ENCODE measurements at places on chromosomes 3 and 15.

DNA sequence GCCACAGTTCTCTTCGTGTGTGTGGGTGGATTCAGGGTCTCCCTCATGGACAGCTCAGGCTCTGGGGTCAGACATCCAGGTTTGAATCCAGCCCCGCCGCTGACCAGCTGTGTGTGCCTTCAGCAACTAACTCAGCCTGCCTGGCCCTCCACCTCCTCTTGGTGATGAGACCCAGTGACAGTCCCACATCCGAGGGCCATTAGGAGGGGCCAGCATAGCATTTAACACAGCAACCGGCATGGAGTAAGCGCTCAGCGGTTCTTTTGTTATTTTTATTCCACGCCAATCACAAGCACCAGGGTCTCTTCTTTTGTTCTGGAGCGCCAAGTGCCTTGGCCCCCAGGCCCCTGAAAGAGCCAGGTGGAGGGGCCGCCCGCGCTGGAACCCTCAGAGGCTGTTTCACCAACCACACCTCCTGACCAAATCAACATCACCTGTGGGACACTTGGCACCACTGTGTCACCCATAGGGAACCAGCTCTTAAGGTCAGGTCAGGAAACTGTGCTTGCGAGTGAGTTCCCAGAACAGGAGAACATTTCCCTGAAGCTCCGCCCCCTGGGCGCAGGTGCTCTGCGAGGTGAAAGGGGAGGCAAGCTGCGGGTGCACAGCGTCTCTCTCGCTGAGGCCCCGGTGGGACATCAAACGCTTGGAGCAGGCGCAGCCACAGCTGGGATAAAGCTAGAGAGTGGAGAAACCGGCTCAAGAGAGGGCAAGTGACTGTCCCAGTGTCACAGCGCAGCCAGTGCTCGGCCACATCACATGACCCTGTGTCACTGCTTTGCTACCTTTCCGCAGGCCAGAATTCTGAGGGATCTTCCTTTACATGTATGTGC lies 311.3 kb downstream of the UACA start:
- no peak for DNase-seq

- DNase-seq, result no peak
These were observed 118.3 kb upstream of the TRIM42 start for GRCh38 chr3:140559546-140559945.

DNA sequence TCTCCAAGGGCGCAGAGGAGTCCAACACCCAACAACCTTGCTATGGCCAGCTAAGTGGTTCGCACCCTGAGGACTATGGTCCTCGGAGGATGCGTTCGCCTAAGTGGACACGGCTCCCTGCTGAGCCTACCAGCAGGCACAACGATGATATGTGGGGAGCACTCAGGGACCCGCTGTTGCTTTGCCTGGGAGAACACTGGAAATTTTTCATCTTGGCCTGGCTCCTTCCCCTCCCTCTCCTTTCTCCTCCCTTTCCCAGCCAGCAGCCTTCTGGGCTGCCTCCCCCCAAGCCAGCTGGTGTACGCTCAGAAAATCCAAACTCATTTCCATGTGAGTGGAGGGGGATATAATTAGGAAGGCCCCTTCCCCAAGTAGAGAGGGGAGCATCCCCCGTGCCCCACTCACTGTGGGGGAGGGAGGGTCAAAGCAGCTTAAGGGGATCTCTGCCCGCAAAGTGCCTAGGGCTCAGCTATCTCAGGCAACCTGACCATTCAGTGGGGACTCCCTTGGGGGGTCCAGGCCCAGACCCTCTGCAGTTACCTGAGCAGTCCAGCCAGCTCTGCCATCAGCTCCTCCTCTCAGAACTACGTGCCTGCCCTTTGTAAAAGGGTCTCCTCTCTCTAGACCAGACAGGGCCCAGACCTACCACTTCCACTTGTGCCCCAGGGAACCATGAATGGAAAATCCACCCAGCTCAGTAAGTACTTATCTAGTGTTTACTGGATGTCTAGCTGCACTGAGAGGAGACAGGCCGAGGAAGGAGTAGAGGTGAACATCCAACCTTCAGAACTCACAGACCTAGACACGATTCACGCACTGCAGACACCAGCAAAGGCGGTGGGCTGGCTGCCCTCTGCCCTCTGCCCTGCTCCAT lies 742 bp upstream of the SEMA7A start:
- DNase-seq, result no peak

- no peak for DNase-seq
These were observed 43.0 kb upstream of the UTS2B start for GRCh38 chr3:191373327-191373726.

DNA sequence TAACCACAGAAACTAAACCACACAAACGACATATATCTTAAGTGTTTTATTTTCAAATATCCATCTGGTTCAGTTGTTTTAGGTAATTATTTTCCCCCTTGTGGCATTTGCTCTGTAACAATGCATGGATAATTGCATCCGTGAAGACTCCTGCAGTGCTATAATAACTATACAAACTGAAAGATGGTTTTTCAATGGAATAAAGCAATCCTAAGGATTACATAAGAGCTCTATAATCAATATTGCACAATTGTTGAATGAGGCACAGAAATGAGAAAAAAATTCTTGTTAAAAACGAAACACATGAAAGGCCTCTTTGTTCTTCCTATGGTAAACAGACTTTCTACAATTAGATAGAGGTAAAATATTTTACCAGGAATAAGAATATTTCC lies 446.0 kb upstream of the EPHA3 start:
- DNase-seq, result no peak

DNA sequence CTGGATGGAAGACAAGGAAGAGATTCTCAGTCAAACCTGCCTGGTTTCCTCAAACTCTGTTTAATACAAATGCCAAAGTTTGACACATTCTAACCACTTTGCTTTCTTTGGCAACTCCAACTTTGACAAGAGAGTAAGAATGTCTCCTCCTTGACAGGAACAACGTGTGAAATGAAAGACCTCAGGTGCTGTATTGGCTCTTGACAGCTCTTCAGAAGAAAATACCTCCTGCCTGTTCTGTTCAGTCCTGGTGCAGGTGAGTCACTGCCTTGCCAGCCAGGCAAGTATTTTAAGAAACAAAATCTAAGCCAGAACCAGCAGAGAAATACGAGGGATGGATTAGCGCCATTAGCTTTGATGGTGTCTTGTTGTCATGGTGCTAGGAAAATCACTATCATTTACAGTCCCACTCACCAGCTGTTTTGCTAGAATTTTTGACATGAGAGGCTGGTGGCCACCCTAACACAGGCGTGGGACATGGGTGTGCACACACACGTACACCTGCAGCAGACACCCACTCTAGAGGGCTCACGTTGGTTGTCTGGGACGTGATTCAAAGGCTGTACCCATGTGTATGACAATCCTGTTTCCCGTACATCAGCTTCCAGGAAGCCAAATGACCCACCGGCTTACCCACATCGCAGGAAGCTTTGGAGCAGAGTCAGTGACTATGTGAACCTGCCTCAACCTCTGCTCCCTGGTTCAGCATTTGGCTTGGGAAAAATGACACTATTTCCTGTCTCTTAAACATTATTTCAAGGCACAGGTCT lies 60.4 kb downstream of the CCNL1 start:
- no peak for DNase-seq

- DNase-seq, result no peak
These were observed 176.6 kb downstream of the USP13 start for GRCh38 chr3:179829401-179829800.

DNA sequence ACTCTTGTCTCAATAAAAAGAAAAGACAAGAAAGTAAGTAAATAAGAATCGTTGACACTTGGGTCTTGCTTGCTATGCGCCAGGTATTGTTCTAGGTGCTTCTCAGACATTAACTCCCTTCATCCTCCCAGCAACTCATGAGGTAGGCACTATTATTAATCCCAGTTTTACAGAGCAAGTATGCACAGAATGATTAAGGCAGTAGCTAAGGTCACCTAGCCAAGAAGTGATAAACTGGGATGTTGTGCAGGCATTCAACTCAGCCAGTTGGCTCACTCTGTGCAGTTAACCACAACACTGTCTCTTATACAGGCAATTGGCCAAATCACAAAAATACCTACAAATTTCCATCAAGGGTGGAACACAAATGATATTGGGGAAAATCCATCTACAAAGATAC lies 1.7 kb upstream of the C3orf33 start:
- no peak for DNase-seq

DNA sequence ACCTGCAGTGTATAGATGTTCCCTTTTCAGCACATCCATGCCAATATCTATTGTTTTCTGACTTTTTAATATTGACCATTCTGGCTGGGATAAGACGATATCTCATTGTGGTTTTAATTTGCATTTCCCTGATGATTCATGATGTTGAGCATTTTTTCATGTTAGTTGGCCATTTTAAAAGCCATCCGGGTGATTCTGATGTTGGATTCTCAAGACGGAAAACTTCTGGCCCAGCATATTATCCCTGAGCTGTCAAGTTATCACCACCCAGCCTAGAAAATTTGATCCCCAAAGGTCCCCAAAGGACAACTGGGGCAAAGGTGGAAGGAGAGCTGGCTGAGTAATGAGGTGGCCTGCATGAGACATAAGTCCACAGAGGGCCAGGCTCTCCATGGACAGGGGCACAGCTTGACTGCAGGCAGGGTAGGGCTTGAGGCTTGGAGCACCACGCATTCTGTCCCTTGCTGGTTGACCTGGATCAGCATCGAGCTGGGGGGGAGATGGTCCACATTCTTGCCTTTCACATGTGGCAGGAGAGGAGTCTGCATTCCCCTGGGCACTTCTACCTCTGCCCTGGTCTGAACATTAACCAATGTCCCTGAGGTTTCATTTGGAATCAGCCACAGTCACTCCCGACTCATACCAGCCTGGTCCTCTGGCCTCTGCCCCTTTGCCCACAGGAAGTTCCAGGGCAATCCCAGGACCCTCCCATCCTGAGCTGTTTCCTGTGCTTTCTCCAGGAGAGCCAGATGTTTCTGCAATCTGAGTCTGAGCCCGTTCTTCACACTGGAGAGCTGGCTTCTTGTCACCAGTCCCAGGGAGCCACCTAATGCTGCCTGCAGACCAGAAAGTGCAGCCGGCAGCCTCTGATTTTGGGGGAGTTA lies 69.2 kb downstream of the ISG20 start:
- DNase-seq, result no peak

DNA sequence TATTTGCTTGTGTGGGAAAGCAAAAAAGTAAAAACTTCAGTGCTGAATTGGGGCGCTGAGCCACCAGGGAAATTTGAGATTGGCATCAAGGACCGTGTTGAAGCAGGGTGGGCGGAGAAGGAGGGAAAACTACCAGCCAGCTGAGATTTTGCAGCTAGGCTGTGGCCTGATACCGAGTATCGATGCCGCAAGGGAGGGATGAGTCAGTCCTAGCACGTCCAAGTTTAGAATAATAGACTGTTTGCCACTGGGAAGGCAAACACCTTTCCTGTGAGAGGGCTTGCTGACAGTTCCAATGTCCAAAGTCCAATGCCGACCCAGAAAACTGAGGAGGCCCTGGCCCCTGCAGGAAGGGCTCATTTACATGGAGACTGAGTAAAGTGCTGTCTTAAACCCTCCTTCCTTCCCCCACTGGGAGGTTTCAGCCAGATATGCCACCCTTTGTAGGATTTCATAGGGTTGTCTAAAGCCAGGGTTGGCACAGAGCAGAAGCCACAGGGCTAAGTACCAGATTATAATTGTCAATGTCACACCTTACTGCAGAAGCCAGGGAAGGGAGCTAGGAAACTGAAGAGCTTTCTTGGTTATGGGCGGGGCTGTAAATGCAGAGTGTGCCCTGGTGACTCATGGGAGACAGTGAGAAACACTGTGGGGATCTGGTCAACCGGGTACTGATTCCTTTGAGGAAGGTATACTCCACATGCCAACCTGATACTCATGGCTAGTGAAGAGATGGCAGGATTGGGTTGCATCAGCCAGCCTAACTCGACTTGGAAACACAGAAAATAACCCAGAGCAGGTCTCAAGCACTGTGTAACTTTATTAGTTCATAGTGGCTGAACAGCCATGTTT lies 28.4 kb upstream of the PIK3CB start:
- peak; percentile 91 for DNase-seq

DNA sequence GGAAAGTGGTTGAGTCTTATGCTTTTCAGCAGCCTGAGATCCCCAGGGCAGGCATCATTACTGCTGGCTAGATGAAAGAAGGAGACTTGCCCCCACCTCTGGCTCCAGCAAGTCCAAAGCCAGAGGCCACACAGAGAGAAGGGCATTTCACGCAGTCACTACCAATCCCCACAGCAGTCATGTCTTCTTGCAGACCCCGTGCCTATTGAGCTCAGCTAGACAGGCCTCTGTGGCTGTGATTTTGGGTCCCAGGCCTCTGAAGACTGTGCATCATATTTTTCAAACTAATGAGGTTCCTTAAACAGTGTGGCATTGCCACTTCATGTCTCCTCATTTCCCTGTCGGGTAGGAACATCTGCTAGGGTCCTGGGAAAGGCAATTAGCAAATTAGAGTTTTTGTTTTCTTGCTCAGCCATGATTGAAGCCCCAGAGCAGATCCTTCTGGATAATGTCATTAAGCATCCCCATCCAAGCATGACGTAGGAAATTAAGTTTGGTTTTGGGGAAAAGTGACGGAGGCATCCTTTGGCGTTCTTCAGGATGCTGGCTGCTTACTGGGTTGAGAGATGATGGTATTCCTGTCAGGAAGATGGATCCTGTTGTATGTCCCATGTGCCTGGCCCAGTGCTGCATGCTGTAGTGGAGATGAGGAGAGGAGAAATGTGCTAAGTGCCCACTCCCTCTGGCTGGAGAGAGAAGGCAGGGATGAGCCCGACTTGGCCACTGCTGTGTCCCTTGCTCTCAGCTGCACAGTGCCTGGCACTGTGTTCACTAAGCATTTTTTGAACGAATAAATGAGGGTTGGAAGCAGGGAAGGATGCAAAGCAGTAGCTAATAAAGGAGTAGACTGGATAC lies 7.0 kb downstream of the SPSB4 start:
- DNase-seq, result no peak

- no peak for DNase-seq
These were observed 14.2 kb downstream of the MRAS start for GRCh38 chr3:138362538-138362937.

DNA sequence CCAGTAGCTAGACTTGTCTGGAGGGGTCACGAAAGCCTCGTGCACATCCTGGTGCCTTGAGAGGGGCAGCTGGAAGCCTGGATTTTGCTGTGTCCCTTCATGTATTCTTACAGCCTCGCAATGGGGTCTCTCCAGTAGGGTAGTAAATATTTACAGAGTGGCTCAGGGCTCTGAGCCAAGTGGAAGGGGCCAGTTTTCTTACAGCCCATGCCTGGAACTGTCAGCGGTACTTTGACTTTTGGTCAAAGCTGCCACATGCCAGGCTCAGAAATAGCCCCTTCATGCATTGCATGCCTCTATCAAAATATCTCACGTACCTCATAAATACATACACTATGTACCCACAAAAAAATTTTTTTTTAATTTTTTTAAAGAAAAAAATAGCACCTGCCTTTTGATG lies 119.2 kb downstream of the OSBPL10 start:
- no peak for DNase-seq

GRCh38 chr3:308597-309321 lies 112.2 kb downstream of the CHL1 start:
- DNase-seq, result no peak

- DNase-seq, result peak; percentile 29
These were observed 25.8 kb upstream of the ANXA2 start for GRCh38 chr15:60423537-60423936.

DNA sequence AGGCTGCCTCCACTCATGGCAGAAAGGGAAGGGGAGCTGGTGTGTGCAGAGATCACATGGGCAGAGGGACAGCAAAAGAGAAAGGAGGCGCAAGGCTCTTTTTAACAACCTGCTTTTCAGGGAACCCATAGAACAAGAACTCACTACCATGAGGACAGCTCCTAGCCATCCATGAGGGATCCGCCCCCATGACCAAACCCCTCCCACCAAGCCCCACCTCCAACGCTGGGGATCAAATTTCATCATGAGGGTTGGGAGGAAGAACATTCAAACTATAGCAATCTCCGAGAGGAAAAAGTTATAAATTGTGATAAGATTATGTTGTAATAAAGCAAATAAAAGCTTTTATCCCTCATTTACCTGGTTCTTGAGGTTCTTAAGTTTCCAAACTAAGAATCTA lies 84.7 kb upstream of the LMCD1 start:
- DNase-seq, result peak; percentile 84

Measured in OCI-M1 (cell line).